ENCODE measurements at places on chromosomes 4 and X. TPM values are rescaled to one million over a fixed set of nuclear protein-coding genes. Genes with fewer than 3 reads are reported as not detected.

DNA sequence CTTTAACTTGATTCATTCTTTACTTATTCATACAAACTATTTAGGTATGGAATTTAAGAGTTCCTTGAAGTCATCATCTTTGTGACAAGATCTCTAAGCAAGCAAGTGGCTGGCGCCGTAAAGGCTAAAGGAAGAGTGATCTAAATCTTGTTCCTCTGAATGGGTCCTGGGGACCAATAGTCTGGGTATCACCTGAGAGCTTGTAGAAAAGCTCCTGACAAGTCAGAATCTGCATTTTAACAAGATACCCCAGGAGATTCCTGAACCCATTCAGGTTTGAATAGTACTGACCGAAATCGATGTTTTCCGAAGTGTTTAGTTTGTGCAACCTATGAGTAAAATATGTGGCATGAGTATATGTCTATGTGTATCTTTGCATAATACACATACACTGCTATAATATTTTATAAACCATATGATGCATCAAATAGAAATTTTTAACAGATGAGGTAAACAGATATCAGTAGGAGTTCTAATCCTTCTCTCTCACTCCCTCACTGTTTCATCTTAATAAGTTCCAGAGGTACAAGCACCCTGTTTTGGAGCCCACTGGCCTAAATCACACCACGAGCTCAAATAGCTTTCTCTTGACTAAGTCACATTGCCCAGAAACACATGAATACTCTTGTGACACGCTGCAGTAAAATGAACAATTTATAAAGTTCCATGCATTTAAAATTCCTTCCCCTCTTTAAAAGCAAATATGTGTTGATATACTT lies 170.0 kb downstream of the RELL1 start:
- no peak for DNase-seq

- DNase-seq = no peak
Measured at GRCh38 chr4:128310266-128310697, 22.7 kb upstream of the PGRMC2 start.

DNA sequence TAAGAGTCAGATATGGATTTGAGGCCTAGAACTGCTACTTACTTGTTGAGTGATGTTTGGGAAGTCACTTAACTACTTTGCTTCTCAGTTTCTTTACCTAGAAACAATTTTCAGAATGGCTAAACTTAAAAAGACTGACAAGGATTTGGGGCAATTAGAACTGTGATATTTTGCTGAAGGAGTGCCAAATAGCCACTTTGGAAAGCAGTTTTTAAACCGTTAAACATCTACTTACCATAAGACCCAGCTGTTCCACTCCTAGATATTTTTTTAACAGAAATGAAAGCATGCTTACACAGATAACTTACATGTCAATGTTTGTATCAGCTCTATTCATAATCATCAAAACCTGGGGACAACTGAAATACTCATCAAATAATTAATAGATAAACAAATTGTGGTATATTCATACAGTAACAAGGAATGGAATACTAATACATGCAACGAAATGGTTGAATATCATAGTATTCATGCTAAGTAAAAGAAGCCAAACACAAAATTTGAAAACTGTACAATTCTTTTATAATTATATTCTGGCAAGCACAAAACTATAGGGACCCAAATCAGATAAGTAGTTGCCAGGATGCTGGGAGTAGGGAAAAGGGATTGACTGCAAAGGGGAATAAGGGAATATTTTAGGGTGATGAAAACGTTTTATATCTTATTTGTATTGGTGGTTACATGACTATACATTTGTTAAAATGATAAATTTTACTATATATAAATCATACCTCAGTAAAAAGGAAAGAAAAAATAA lies 24.0 kb downstream of the RPA4 start:
- DNase-seq = no peak

GRCh38 chrX:109830704-109831206 lies 97.7 kb upstream of the ACSL4 start:
- DNase-seq = no peak

- DNase-seq = no peak
Measured at GRCh38 chrX:122047261-122047660, 999.9 kb downstream of the GLUD2 start.

DNA sequence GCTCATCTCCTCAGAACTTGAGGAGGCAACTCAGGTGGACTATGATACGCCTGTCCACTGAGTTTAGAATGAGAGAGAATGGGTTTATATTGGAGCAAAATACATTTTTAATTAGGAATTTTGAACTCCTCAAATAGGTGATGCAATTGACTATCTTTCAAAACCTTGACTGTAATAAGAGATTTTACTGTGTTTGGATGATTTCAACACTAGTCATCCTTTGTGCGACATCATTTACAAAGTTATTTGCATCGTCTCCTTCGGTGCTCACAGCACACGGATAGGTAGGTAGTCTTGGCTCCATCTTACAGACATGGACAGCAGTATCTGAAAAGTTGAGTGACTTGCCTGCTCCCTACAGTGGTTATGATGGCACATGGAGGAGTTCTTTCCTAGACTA lies 67.0 kb downstream of the AASDH start:
- DNase-seq = no peak

DNA sequence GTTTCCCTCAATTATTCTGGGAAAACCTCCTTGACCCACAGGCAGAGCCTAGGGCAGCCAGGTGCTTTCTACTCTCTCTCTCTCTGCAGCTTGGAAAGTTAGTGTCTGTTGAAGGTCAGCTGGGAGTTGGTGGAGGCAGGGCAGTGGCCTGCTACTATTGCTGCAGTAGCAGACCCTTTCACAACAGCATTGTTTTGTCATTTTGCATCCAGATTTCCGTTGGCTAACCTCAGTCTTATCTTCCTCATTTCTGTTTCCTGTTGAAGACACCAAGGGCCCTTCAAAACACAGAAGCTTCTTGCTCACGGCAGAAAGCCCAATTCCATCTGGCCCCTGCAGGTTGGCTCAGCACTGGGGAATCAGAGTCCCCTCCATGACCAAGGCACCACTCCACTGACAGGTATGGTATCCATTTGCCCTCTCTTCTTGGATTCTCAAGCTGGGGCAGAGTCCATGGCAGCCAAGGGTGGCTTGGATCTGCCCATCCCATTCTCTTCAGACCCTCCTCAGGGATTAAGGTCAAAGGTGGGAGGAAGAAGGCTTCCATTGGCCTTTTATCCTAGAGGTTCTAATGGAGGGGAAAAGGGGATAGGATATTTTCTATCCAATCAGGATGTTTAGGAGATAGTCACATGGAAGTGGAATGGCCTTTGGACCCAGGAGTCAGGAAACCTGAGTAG lies 24.6 kb downstream of the VSIG4 start:
- DNase-seq = no peak

- no peak for DNase-seq
Measured at GRCh38 chrX:40694802-40695201, 40.5 kb downstream of the MED14 start.

DNA sequence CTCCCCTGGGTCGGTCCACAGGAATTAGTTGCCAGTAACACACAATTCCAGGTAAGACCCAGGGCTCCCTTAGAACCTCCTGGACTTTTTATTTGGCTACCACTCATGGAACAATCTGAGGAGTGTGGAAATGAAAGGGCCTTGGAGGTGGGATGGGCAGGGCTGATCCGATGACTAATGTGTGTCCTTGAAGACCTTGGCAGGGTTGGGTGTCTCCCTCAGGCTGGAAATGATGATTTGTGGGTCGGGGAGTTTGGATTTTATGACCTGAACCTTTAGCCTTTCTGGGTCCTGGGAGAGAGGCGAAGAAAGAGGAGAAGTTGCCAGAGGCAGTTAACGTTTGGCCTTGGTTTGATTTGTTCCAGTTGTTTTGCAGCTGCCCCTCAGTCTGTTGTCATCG lies 425.0 kb downstream of the MID1IP1 start:
- DNase-seq = no peak

DNA sequence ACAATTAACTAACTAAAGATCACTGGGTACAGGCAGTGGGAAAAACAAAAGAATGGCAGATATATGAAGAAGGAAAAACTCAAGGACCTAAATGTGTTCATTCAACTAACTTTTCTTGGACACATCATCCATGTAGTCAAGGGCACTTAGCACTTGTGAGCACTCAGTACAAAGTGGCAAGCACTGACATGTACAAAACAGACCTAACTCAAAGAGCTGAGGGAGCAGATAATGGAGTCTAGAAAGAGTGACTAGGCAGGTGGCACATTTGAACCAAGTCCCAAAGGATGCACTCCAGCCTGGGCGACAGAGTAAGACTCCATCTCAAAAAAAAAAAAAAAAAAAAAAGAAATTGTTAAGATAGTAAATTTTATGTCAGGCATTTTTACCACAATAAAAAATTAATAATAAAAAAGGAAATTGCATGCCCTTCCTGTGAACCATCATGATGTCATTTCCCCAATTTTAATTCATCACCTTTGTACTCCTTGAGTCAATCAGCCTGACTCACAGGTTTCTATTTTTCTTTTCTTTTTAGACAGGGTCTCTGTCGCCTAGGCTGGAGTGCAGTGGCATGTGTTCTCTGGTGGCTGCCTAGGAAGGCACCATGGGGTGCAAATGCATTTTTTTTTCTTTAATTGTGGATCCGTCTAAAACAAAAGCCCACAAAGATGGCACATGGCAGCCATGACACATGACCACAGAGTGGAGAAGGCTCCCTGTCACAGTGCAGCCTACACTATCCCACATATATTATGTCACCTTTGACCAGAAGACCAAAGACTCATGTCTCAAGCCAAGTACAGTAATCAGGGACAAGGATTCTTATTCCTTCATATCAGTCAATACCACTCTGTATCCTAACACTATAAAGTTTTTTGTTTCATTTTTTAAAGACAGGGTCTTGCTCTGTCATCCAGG lies 91.9 kb downstream of the CHST7 start:
- DNase-seq = no peak

DNA sequence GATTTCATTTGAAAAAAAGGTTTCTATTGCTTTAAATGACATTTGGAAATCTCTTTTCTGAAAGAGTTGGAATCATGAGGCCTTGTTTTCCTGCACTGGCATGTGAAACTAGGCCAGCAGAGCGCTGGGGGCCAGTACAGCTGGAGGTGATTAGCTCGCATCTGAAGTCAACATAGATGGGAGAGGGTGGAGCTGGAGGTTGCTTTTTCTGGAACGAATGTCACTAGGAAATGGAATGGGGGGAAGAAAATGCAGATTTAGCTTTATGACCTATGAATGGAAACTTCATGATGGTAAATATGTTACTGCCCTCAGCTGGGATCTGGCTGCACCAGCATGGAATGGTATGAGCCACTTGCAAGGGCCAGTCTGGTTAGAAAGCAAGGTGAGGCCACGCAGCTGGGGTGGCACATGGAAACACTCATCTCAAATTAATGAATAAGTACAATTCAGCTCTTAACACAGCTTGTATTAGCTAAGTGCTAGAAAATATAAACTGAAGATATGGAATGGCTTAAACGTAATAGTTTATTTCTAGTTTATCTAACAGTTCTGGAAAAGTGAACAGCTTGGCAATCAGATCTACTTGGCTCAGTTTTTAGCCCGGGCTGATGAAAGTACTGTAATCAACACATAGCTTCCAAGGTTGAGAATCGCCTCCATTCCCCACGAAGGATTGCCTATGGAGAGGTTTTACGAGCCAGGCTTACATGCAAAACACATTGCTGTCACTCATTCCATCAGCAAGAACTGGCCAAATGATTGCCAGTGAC lies 32.5 kb downstream of the SLC10A6 start:
- no peak for DNase-seq

DNA sequence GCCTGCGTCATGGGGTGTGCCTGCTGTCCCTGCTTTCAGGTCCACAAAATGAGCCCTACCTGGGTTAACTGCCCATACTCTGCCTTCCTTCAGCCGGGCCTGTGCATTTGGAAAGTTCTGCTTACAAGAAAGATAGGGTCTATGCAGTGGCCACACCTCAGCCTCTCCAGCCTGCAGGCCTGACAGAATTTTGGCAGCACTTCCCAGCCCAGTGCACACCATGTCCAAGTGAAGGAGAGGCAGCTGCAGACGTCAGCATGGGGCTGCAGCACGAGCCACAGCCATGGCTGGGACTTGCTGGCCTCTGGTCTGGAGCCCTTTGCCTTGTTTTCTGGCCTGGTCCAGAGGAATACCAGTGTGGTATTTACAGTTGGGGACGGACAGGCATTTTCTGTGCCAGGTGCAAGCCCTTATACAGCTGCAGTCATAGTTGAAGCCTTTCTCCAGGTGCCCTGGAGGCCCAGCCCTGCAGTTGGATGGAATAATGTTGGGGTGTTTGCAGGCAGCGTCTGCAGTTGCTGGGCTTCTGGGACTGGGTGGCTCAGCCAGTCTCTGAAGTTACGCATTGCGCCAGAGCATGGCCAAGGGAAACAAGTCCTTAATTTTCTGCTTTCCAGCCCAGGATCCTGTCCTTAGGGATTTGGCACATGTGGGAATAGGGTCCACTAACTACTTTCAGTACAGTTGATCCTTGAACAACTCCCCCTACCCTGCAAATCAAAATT lies 26.2 kb downstream of the JADE1 start:
- DNase-seq = no peak

GRCh38 chr4:189613207-189613606 lies 327.5 kb upstream of the FRG1 start:
- no peak for DNase-seq

DNA sequence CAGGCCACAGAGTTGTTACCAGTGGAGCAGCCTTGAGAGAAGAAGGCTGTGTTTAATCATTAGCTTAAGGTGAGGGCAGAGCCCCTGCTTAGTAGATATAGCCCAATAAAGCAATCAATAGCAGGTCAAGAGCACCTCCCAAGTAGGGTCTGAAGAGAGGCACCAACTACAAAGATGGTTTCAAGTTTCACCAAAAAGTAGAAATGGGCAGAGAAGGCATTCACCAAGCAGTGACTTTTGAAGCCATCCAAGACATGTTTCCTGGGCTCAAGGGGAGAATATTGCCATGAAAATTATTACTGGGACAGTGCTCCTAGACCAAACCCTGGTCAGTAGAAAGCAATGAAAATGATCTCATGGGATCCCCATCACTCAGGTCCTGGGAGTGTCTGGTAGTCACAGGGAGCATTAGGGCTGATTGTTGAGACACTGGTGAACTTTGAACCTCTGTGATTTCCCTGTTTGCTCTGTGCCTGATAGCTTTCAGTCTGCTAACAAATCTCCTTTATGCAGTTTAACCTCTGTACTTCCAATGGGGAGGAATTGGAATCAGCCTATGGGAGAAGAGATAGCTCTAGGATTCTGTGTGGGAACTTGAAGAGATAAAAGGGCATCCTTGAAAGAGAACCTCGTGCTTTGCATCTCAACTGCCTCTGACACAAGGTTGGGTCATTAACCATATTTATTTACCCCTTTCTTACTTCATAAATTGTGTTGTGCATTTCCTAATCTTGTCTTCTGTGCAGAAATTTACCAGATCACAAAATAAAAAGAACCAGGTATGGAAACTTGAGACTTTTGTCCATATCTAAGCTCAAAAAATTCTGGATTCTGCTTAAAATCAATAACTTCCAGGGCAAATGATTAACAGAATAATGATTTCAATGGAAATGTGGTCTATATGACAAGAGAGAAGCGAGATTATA lies 9.3 kb upstream of the OTC start:
- DNase-seq = no peak

- no peak for DNase-seq
Measured at GRCh38 chrX:18026166-18026565, 165.1 kb upstream of the RAI2 start.

Gene HEPH
- not detected for total RNA-seq

Gene NAA15
- 86.6 TPM for total RNA-seq

Gene IQCM
- not detected for total RNA-seq

Gene IGFBP7
- total RNA-seq = not detected

Gene FGFBP1
- total RNA-seq = not detected

Gene CT45A2
- not detected for total RNA-seq

Gene MAGEB2
- not detected for total RNA-seq

Gene ASMT
- total RNA-seq = not detected

Gene SSX4B
- total RNA-seq = not detected

Gene GRIA3
- total RNA-seq = not detected

Gene WAS
- 88.9 TPM for total RNA-seq

Gene PTTG2
- 0.59 TPM for total RNA-seq

Data from activated naive CD4-positive, alpha-beta T cell treated with anti-CD3 and anti-CD28 coated beads, Interleukin-2, amount 50 U/mL, for 72 hours (primary cell).